HFF-Myc (cell line): ENCODE measurements at places on chromosomes 4 and X.
A peak's percentile ranks its signal among the peaks of the same experiment; 100 is the strongest.

GRCh38 chr4:2390146-2390545 lies 28.3 kb downstream of the ZFYVE28 start:
- no peak for DNase-seq

DNA sequence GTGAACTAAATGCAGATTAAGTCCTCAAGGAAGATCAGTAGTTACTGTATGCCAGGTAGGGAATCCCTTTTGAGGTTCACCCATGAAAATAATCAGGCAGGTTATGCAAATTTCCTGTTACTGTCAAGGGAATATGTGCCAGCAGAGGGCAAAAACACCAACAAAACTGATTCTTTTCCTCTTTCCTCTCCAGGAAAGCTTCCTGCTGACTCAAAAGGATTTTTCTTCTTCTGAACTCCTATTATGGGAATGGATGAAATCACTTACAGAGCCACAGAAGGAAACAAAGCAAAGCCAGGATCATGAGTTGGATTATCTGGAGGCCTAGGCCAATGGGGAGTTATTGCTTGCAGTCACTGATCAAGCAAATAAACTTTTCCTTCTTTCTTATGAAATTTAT lies 49.7 kb downstream of the TMPRSS11F start:
- DNase-seq = no peak

- DNase-seq = no peak
Measured at GRCh38 chrX:51336584-51336983, 4.0 kb downstream of the NUDT10 start.

DNA sequence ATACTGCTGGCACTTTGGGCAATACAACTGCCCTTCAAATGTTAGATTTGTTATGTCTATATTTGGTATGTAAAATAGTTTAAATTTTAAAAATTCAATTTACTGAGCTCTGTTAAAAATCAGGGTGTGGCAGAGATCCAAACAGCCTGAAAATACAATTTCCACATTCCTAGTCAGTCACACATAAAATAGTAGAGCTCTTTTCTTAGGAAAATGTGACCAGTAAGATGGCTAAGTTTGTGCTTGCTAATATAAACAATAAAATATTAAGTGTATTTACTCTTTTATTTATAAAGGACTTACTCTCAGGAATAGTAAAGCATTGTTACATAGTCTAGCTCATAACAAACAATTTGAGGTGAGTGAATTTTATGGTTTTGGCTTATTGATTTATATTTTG lies 200.2 kb downstream of the DKK2 start:
- no peak for DNase-seq

- no peak for DNase-seq
Measured at GRCh38 chr4:181661090-181661489, 582.1 kb upstream of the TENM3 start.

DNA sequence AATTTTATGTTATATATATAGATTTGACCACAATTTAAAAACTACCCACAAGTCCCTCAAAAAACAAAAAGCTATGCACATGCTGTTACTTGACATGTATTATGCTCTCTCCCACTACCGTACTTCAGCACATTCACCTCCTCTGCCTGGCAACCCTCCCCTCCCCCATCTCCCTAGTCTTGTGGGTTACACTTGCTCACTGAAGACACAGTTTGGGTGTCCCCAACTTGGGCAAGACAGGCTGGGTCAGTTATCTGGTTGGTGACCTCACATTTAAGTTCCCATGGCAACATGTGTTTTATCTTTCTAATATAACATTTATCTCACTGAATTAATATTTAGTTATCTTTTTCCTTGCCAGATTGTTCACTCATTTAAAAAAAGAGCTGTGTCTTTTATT lies 32.7 kb downstream of the SEC24D start:
- no peak for DNase-seq

DNA sequence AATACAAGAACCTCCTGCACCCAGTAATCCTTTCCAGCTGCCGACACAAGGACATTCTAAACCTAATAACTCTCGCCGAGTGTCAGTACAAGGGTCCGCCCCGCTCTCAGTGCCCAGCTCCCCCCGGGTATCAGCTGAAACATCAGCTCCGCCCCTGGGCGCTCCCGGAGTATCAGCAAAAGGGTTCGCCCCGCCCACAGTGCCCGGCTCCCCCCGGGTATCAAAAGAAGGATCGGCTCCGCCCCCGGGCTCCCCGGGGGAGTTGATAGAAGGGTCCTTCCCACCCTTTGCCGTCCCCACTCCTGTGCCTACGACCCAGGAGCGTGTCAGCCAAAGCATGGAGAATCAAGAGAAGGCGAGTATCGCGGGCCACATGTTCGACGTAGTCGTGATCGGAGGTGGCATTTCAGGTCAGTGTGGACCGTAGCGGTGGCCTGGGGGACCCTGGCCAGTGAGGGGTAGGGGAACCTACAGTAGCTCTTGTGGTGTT lies at the start of gene MAOA:
MAOA (plus strand) TSS at position 295 of the 490 bp plus-strand sequence; CDS start at position 338, 43 bp downstream.
- DNase-seq = no peak

GRCh38 chr4:13543032-13543838 lies 1.1 kb downstream of the NKX3-2 start:
- no peak for DNase-seq

DNA sequence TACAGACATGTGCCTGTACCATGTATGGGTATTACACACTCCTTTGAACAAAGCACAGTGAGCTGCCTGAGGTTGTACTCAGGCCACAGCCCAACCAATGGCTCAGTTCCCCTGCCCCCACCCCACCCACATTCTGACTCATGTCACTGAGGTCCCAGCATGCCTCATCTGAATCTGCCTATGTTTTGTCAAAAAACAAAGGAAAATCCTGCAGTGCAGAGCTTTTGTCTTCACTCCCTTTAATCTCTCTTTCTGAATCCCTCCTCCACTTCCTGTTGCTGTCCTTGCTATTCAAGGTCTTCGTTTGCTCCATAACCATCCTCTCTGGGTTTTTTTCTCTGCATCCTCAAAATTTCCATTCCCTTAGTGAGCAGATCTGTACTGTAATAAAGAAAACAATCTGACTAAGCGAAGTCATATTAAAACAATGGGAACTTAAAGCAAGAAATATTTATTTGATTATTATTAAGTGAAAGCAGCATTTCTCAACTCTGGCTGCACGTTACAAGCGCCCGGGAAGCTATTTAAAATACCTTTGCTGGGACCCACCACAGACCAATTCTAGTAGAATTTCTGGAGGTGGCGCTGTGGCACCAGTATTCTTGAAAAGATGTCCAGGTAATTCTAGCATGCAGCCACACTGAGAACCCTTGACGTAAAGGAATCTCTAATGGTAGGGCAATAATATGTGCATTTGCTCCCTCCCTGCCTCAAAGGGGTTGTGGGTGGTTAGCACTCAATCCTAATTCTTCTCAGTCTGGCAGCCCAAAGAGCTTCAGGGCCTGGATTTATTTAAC lies 8.7 kb downstream of the GUCY2F start:
- DNase-seq = no peak

GRCh38 chrX:107678957-107679740 lies 50.8 kb downstream of the PRPS1 start:
- DNase-seq = peak; percentile 66

- DNase-seq = no peak
Measured at GRCh38 chr4:5678977-5679376, 29.4 kb downstream of the EVC2 start.

DNA sequence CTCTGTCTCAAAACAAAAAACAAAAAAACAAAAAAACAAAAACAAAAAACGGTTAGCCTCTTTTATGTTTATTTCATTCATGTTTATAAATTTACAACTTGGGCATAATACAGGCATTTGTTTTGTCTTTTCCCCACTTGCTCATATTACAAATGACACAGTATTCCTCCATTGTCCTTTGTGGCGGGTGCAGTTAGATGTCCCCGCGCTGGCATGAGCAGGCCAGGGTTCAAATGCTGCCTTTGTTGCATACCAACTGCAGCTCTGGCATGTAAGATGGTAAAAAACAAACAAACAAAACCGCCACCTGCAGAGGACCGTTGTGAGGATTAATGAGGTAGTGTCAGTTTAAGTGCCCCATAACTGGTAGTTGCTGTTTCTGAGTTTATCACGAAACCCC lies 16.1 kb upstream of the HPF1 start:
- DNase-seq = no peak

DNA sequence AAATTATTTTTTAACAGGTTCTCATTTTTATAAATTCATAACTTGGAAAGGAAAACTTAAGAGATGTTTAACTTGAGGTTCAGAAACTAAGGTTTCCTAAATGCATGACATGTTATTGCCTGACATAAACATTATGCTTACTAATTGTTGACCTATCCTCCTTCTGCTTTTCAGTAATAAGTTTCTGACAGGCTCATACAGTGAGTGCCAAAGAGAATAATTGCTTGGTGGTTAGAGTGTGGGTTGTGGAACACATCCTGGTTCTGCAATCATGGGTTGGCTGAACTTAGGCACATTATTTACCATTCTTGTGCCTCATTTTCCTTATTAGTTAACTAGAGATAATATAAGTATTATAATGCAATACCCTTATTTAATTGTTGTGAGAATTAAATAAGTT lies 56.5 kb downstream of the BMPR1B start:
- no peak for DNase-seq

DNA sequence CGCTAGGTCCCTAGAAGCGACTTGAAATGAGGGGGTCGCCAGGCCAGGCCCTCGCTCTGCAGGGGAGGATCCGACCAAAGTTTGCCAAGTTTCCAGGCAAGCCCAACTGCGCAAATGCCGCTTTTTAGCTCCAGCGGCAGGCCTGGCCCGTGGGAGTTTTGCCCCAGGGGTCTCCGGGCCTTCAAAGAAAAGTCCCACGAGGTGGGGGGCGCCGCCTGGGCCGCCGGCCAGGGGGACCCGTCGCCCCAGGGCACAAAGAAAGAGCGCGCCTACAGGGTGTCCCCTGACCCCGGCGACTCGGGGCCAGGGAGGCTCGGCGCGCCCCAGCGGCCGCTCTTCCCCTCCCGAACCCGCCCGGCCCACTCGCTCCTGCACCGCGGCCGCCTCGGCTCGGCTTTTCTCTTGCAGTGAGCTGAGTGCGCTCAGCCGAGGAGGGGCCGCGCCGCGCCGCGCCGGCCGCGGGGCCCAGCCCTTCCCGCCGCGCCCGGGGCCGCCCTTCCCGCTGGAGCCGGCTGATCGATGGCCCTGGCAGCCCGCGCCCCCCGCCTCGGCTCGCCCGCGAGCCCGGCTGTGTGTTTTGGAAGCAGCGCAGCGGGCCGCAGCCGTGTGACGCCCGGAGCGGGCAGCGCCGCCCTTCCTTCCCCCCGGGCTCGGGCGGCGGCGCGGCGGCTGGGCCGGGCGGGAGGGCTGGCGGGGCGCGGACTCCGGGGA lies 754 bp upstream of the KLF3 start:
- no peak for DNase-seq

DNA sequence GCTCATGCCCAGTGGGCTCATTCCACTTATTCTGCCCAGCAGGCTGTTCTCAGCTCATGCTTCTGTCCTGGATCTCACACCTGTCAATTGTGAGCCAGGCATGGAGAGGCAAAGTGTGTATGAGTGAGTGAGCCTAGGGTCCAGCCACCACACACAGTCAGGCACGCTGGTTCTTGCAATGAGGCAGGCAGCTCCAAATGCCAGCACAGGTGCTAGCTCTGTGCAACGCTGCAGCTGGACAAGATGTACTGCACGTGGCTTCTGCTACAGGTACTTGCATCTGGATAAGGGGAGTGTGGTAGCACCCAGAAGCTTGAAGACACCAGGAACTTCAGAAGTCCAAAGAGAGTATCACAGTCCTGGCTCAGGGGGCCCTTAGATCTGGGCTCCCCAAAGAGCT lies 1249.4 kb upstream of the IGFBP7 start:
- no peak for DNase-seq

GRCh38 chr4:161356351-161356750 lies 807.4 kb downstream of the FSTL5 start:
- no peak for DNase-seq

- no peak for DNase-seq
Measured at GRCh38 chr4:21765810-21766407, 182.7 kb downstream of the KCNIP4 start.

GRCh38 chr4:52966781-52967180 lies 104.7 kb downstream of the RASL11B start:
- no peak for DNase-seq
